ENCODE measurements at places on chromosomes 12 and 14.

- no peak for DNase-seq
Observed at GRCh38 chr12:39884616-39885125, 221.2 kb downstream of the SLC2A13 start.

GRCh38 chr12:113479590-113480335 is 8.1 kb upstream of the LHX5 start:
- no peak for DNase-seq

- no peak for DNase-seq
Observed at GRCh38 chr14:72547999-72548398, 345.9 kb downstream of the DPF3 start.

DNA sequence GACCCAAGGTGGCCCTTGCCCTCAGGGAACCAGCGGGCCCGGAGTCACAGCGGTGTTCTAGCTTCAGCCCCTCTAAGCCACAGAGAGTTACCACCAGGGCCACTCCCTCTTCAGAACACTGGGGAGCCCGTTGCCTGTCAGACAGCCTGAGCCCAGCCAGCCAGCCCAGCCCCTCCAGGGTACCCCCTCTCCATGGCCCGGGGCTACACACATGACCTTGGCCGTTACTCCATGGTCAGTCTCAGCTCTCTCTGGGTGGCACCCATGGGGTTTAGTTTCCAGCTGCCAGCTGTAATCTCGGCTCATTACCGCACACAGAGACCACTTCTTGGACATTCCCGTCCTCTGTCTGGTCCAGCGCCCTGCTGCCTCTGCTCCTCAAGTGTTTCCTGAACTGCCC is 35.0 kb downstream of the PPP2R5C start:
- DNase-seq = no peak

DNA sequence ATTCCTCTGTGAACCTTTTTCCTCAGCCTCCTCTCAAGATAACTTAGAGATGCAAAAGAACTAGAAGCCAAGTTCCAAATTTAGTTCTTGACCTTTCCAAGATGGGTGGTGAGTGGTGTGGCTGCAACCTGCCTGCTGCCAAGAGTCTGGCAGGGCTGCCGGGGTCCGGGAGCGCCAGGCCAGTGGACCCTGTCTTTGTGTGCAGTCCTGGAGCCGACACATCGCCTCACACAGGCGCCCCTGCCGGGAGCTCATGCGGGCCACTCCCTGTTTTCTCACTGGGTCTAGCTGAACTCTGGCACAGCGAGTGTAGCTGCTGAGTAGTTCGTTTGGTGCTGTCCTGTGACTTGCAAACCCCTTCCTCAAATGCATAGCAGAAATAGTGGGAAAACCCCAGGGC is 84.9 kb downstream of the CACNA1C start:
- DNase-seq = no peak

GRCh38 chr14:68181519-68182326 is 362.1 kb downstream of the RAD51B start:
- no peak for DNase-seq

DNA sequence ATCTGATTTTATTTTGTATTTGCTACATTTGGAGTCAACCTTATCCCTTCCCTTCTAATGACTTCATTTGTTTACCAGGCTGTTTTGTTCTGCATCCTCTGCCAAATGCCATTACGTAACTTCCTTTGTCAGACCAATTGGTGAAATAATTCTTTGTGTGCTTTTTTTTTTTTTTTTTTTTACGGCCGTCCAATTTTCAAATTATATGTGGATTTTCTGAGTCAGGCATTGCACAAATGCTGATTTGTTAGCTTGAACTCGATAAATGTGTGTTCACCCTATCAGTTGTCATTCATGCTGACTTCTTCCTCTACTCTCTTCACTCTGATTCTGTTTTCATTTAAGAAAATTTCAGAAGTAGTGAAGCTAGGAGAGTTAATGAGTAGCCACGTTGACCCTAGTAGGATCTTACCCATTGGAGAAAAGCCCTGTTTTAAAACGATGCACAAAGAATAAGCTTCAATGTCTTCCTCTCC is 386.2 kb downstream of the DIO2 start:
- DNase-seq = no peak

DNA sequence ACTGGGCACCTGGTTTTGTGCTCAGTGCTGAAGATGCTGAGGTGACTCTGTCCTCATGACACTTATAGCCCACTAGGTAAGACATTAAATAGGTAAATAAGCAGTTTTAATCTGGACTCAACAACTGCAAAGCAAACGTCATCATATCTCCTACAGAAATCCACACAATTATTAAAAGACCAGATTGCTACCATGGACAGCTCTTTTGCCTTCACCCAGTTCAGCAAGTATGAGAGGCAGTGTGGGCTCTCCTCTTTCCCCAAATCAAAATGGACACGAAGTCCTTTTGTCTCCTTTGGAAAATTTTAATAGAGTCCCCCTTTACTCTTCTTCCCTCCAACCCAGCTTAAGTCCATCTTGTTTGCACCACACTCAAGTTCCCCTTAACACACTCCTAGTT is 171.1 kb downstream of the RPAP3 start:
- no peak for DNase-seq

GRCh38 chr12:108101605-108102175 is 27.4 kb upstream of the WSCD2 start:
- DNase-seq = no peak

DNA sequence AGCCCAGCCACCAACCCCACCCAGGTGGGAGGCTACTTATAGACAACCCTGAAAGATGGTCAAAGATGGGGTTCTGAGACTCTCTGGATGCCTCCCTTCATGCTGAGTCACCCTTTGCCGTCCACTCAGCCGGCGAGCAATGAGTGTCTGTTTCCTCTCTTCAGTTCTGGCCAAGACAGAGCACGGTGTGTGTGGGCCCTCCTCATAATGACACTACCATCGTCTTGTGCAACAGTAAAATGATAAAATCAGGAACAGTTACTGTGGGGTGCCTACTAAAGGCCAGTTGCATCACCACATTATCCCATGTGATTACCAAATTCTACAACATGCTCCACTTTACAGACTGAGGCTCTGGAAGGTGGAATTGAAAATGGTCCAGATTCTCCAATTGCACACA is 7.0 kb upstream of the BDKRB1 start:
- DNase-seq = no peak

DNA sequence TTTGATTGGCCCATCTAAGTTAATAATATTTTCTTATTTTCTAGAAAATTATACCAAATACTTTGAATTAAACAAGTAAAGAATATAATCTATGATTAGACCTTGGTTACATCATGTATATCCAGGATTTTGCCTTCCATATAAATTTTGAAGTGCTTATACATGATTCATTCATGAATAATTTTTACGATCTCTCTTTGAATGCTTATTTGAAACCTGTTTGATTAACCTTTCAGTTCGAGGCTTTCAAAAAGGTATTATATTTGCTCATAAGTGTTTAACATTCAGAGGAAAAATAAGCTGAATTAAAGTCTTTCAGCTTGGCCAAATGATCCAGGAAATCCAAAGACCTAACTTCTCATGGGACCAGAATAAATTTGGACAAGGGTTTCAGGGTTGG is 495.2 kb upstream of the GARIN6 start:
- DNase-seq = no peak
